Cardiac muscle cell (in vitro differentiated cells and primary cell): ENCODE measurements at places on chromosomes 5 and 9.

DNA sequence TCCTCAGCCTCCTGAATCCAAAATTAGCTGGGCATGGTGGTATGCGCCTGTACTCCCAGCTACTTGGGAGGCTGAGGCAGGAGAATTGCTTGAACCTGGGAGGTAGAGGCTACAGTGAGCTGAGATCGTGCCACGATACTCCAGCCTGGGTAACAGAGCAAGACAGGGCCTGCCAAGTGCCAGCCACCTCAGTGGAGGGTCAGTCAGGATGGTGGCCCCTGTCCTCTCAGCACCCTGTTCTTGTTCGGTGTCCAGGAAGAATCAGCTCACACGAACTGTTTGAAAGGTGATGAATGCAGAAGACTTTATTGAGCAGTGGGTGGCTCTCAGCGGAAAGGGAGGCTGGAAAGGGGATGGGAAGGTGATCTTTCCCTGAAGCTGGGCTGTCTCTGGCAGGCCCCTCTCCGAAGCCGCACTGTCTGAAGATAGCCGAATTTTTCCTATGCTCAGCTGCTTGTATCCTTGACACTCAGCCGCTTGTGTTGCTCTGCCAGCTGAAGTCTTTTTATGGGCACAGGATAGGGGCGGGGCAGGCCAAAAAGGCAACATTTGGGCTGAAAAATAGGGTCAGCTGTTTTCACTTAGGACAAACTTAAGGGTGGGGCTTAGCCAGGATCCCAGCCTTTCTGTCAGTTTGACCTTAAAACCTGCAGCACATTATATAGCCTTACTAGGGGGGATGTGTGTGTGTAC is 50.9 kb downstream of the UBE2R2 start:
- H3K36me3 ChIP-seq: no peaks in the 10 kb centered on the region
- H3K4me3 ChIP-seq: no peak overlapping the region

DNA sequence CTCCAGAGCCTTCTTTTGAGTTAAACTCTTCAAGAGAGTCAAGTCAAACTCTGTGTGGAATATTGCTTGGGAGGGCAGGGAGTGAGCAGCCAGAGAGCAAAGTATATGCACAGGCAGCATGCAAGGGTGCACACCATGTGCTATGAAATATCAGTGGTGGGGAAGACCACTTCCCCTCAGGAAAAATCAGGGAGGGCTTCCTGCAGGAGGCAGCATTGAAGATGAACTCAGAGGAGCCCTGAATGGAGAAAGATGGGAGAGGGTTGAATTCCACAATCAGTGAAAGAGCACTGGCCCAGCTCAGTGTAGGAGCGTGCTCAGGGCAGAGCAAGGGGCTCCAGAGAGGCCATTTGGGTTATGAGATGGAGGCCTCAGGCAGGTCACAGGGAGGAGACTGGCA is 41.9 kb downstream of the CCDC180 start:
- H3K4me3 ChIP-seq: no peak overlapping the region
- H3K36me3 ChIP-seq: no peaks in the 10 kb centered on the region
- no peak for DNase-seq
- H3K27ac ChIP-seq: no peak overlapping the region
- no peaks in the 10 kb centered on the region for H3K27me3 ChIP-seq

DNA sequence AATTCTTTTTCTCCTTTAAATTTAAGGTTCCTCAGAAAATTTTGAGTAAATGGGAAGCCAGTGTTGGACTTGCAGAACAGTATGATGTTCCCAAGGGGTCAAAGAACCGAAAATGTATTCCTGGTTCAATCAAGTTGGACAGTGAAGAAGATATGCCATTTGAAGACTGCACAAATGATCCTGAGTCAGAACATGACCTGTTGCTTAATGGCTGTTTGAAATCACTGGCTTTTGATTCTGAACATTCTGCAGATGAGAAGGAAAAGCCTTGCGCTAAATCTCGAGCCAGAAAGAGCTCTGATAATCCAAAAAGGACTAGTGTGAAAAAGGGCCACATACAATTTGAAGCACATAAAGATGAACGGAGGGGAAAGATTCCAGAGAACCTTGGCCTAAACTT is 76.0 kb downstream of the NSD1 start:
- no peaks in the 10 kb centered on the region for H3K27me3 ChIP-seq
- DNase-seq: no peak
- peaks cover 35% of the 10 kb centered on the region for H3K36me3 ChIP-seq
- H3K4me1 ChIP-seq: no peaks in the 10 kb centered on the region

GRCh38 chr5:111238431-111239225 is 14.4 kb downstream of the CAMK4 start:
- H3K4me3 ChIP-seq: no peak overlapping the region
- H3K27ac ChIP-seq: no peak overlapping the region
- H3K27me3 ChIP-seq: no peaks in the 10 kb centered on the region
- no peak for DNase-seq

DNA sequence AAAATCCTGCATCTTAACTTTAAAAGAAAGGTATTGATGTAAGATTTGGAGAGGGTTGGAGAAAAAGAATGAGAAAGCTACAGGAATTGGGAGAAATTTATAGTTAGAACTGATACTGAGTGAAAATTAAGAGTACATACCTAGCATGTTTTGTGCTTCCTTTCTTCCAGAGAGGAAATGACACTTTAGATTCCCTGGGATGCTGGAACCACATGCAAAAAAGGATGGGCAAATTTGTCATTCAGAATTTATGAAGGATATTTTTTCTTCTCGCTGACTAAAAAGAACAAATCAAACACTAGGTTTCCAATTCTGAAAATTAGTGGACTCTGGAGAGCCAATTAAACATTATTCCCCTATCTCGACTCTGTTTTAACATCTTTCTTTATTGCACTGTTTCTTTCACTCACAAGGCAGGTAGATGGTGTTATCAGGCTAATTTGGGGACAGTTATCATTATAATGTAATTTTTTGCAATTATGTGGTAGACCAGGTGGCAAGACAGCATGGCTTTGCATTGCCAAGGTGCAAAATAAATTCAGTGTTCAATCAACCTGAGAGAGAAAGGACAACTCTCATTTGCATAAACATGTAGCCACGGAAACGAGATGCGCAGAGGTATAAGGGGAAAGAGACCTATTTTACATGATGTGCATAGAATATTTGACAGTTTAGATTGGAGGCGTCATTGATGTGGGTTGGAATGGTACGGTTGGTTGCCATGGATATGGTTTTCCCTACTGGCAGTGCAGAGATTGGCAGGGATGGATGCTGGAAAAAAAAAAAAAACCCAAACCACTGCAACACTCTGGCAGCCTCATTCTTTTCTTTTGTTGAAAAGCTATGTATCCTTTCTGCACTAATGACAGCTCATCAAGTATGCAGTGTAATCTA is 320.4 kb upstream of the CCNH start:
- no peaks in the 10 kb centered on the region for H3K36me3 ChIP-seq
- H3K27ac ChIP-seq: no peak overlapping the region
- no peak overlapping the region for H3K4me3 ChIP-seq
- H3K27me3 ChIP-seq: no peaks in the 10 kb centered on the region

DNA sequence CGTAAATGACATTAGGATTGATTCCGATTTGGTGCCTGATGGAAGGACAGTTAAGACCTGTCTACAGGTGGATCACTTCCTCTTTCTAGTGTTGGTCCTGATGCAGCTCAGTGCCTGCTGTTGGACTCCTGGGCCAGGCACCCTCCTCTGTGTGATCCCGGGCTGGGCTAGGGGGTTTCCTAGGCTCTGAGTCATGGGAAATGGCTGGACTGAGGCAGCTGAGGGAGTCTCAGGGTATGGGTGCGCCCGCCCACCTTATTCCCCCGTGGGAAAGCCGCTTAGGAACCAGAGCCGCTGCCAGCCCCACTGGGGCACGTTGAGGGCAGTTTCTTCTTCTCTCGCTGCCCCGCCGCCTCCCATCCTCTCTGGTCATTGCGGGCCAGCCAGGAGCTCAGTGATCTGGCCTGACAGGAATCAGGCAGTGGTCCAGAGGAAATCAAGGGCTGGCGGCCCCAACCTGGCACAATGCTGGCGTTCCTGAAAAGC is 12.9 kb downstream of the TCF7 start:
- no peaks in the 10 kb centered on the region for H3K27me3 ChIP-seq
- no peak overlapping the region for H3K4me3 ChIP-seq
- DNase-seq: peak; percentile 68

DNA sequence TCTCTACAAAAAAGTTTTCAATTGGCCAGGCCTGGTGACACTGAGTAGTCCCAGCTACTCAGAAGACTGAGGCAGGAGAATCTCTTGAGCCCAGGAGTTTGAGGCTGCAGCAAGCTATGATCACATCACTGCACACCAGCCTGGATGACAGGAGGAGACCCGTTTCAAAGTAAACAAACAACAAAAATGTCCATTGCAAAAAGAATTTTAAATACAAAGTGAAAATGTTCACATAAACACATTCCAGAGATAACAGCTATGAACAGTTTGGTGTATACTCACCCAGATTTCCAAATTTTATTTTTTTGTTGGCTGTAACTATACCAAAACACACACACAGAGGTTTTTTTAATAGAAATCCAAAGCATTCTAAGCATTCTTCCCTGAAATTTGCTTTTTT is 39.8 kb downstream of the ADRA1B start:
- H3K27me3 ChIP-seq: no peaks in the 10 kb centered on the region

DNA sequence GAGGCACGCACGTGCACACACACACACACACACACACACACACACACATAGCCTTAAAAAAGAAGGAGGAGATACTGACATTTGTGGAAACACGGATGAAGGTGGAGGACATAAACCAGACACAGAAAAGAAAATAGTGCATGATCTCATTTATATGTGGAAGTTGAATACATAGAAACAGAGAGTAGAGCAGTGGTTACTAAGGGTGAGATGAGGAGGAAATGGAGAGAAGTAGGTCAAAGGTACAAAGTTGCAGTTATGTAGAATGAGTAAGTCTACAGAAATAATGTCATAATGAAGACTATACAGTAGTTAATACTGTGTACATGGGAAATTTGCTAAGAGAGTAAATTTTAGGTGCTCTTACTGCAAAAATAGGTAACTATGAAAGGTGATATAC is 412.2 kb upstream of the CDH9 start:
- H3K4me1 ChIP-seq: no peaks in the 10 kb centered on the region
- H3K27ac ChIP-seq: no peak overlapping the region
- no peaks in the 10 kb centered on the region for H3K36me3 ChIP-seq
- peak; percentile 18 for DNase-seq
- H3K27me3 ChIP-seq: no peaks in the 10 kb centered on the region

GRCh38 chr9:4220346-4220745 is 79.5 kb downstream of the GLIS3 start:
- no peaks in the 10 kb centered on the region for H3K27me3 ChIP-seq
- no peaks in the 10 kb centered on the region for H3K36me3 ChIP-seq
- H3K4me3 ChIP-seq: no peak overlapping the region
- H3K27ac ChIP-seq: no peak overlapping the region

DNA sequence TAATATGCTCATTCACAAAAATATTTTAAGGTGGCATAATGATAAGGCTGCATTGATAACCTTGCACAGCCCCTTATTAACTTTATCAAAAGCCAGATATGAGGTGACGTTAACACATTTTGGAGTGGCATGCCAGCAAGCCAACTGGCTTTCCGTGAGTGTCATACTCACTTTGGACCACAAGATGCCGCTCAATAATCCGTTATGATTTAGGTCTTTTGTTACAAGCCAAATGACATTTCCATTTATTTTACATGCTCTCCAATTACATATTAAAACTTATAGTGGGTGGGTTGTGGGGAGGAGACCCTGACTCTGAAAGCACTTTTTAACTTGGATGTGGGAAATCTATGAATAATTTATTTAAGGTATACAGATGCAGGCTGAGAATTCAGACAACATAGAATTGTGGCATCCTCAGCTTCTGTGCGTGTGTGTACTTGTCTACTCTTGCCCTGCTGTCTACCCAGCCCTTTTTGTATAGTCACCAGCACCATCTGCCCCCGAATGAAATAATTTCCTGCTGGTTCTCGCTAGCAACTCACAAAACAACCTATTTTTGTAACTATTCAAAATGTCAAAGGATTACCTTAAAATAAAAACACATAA is 305.1 kb downstream of the PSAT1 start:
- no peaks in the 10 kb centered on the region for H3K4me1 ChIP-seq
- H3K4me3 ChIP-seq: no peak overlapping the region

DNA sequence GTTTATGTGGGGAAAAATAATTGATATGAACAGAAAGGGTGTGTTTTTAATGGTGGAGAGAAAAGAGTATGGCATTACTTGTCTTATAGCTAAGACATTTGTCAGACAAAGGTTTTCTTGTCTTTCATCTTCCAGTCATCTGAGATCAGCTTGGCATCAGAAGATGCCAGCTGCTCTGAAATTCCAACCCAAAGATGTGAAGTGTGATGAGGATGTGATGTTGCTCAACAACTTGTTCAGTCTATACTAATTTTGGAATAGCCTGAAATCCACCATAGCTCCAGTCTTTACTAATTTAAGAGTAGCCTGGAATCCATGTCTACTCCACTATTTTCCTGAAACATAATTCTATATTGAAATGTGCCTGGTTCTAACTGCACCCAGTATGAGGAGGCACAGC is 182.3 kb downstream of the CFAP90 start:
- H3K4me3 ChIP-seq: no peak overlapping the region
- H3K27me3 ChIP-seq: no peaks in the 10 kb centered on the region
- no peak overlapping the region for H3K27ac ChIP-seq
- no peaks in the 10 kb centered on the region for H3K4me1 ChIP-seq

DNA sequence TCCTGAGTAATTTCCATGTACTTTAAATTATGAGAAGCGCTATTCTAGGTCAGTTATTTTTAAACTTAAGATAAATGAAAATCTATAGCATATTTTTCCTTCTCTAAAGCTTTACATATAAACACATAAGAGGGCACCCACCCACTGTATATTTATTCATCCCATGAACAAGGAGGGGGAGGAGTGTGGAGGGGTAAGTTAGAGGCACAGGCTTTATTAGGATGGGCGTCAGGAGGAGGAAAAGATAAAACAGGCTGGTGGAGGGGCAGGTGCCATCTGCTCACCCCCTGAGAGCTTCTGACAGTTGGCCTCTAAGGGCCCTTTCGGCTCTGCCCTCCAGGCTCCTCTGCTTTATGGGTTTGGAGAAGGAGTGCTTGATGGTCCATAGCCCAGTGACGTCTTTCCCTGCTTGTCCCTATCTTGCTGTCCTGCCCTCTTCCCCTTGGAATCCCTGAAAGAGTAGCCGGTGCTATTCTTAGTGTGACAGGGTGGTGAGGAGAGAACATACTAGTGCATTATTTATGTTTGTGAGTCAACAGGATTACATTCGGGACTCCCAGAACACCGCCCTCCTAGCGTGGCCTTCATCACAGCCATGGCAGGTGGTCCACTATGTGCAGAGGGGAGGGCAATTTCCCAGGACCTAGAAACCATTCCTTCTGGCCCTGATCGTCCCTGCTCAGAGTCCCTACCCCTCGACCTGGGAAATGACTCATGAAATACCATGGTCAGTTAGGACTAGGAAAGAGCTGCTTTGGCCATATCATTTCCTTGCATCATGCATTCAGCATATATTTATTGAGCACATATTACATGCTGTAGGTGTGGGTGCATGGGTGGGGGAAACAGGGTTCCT is 7.9 kb upstream of the SYNPO start:
- peak; percentile 57 for DNase-seq
- H3K4me3 ChIP-seq: no peak overlapping the region
- H3K36me3 ChIP-seq: no peaks in the 10 kb centered on the region
- no peaks in the 10 kb centered on the region for H3K27me3 ChIP-seq
